ENCODE measurements at places on chromosomes 4 and X.

DNA sequence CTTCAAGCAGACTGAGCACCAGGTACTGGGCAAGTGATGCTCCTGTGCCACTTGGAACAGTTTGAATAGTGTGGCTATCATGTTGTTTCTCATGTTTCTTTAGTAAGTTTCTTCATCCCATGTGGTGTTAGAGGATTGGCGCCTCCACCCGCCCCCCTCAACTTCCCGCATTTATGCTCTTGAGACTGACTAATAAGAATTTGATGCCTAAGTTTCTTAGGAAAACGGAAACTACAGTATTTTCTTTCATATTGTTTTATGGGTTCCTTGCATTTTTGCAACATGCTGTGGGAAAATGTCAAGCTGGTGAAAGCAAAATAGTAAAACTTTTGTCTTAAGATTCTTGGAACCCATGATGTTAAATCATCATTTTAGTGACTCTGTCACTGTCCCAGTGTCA is 101.2 kb upstream of the SLC4A4 start:
- no peak for DNase-seq

DNA sequence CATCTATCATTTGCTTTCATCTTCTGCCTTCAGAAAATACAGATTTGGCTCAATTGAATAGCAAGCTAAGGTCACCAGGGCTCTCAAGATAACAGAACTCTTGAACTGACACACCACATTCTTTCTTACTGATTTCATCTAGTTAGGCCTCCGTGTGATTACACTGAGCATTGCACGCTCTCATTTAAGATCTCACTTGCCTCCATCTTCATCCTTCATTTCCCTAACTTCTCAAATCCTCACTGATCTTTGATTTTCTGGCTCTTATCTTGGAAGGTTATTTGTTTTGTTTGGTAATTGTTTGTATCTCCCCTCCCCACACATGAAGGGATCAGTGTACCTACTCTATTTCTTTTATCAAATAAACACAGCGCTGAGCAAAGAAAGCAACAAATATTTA is 47.7 kb downstream of the MANBA start:
- DNase-seq = no peak

GRCh38 chr4:155388162-155388561 is 11.4 kb upstream of the MAP9 start:
- no peak for DNase-seq

DNA sequence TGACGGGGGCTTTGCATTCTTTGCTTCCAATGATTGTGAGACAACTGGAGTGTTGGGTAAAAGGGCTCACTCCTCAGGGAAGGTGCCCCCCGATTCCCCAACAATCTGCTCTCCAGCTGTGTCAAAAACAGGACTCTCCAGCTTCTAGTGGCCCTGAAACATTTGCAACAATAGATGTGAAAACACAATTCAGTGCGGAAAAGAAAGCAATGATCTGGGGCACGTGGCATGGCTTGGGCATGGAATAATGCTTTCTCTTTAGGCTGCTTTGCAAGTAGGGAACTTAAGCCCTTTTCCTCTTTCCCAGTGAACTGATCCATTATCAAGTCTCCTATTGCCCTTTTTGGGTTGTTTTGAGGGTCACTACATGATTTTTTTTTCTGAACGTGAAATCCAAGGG is 239.9 kb downstream of the C4orf33 start:
- DNase-seq = no peak

GRCh38 chrX:48917139-48918001 is 1.5 kb downstream of the PIM2 start:
- peak; percentile 81 for DNase-seq

DNA sequence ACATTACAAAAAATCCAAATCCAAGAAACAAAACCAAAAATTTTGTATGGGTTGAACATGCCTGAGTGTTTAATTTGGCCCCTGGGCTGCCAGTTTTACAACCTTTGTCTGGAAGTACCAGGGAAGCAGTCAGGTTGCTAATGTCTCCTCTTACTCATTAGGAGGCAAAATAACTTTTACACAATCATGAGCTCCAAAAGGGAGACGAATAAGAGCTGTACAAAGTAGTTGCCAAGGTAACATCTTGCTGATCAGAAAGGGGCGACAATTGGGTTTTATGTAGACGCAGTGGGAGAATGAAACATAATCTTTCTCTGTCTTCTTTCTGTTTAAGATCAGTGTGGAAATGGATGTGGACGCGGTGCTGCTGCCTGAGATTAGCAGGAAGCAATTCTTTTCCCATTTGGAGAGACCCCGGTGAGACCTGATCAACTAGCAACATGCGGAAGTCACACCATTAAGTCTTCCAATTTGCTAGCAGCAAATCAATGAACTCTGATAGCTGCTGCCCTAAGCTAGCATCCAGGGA is 90.7 kb upstream of the IGFBP7 start:
- DNase-seq = no peak

- no peak for DNase-seq
Measured at GRCh38 chr4:601612-602558, 23.5 kb upstream of the PDE6B start.

DNA sequence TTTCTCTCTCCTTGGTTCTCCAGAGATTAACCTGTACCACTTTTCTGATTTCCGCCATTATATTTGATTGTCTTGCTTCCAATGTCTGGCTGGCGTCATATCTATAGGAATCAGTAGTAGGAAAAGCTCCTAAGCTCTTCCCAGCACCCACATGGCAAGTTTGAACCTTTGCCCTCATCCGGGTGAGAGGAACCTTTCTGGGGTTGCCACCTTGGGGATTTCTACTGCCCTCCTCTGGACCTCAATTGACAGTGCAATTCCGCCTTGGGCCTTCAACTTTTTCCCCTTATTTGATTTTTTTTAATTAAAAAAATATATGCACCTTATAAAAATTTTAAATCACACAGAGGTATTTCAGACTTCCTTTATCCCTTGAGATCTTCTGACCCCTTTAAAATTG is 2.0 kb upstream of the CXorf66 start:
- DNase-seq = no peak

DNA sequence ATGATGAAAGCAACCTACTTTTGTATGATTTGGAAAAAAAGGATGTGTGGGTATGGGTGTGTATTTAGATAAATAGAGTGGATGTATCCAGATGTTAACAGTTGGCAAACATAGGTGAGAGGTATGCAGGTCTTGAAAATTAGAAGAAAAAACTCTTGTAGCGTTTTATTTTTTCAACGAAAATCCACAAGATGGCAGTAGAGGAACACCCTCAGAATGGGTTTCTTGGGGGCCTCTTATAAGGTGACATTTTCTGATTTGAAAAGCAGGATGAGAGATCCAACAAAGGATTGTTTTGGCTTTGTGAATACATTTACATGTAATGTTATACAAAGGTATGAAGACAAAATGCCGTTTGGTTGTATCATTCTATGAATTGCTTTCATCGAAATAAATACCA is 68.3 kb downstream of the FMR1NB start:
- DNase-seq = peak; percentile 7

DNA sequence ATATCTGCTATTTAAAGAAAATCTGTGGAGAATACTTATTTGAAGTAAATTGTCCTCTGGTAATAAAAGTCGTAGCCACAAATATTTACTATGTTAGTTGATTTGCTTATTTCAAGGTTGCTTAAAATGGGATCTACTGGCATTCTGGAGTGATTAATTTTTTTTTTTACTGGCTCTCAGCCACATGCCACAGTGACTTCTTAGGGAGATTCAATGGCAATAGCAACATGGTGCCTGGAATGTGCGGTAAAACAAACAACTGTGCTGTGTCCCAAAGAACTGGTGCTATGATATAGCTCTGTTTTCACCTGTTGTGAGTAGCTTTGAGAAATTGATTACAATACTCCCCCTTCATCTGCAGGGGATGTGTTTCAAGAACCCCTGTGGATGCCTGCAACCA is 324.3 kb downstream of the GPAT3 start:
- DNase-seq = no peak

DNA sequence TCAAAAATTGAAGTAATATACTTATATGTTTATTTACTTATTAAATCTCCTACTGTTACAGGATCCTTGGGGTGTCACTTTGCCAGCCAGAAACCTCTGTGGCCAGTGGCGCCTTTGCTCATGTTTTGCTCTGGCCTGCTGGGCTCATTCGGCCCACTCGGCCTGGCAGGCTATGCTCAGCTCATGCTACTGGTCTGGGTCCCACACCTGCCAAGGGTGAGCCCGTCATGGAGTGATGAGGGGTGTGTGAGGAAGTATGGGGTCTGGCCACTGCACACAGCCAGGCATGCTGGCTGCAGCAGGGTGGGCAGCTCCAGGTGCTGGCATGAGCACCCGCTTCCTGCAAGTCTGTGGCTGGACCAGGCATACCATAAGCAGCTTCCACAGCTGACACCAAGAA is 25.1 kb downstream of the ADH7 start:
- DNase-seq = no peak

- DNase-seq = no peak
Measured at GRCh38 chr4:78748381-78748780, 27.8 kb upstream of the BMP2K start.

DNA sequence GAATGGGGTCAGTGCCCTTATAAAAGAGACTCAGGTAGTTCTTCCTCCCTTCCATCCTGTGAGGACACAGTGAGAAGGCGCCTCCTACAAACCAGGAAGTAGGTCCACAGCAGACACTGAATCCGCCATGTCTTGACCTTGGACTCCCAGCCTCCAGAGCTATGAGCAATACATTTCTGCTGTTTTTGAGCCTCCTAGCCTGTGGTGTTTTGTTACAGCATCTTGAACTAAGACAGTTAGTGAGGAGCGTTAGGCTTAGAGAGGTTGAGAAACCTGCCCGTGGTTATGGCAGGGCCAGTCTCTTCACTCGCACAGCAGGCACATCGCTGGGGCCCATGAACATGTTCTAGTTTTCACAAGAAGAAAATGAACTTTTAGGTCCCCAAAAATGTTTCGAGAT is 19.7 kb downstream of the SHROOM2 start:
- DNase-seq = no peak

- DNase-seq = no peak
Measured at GRCh38 chrX:155231163-155231562, 14.9 kb downstream of the VBP1 start.

GRCh38 chrX:115652221-115652620 is 91.2 kb downstream of the PLS3 start:
- no peak for DNase-seq

GRCh38 chrX:31333165-31333831 is 261.5 kb upstream of the FTHL17 start:
- DNase-seq = no peak

GRCh38 chr4:33063241-33063640 is 2343.1 kb downstream of the PCDH7 start:
- DNase-seq = no peak

- DNase-seq = no peak
Measured at GRCh38 chrX:100328351-100328750, 81.7 kb downstream of the PCDH19 start.

GRCh38 chr4:181272422-181272821 is 970.8 kb upstream of the TENM3 start:
- no peak for DNase-seq

GRCh38 chr4:178778496-178778895 is 1336.3 kb upstream of the AGA start:
- no peak for DNase-seq

DNA sequence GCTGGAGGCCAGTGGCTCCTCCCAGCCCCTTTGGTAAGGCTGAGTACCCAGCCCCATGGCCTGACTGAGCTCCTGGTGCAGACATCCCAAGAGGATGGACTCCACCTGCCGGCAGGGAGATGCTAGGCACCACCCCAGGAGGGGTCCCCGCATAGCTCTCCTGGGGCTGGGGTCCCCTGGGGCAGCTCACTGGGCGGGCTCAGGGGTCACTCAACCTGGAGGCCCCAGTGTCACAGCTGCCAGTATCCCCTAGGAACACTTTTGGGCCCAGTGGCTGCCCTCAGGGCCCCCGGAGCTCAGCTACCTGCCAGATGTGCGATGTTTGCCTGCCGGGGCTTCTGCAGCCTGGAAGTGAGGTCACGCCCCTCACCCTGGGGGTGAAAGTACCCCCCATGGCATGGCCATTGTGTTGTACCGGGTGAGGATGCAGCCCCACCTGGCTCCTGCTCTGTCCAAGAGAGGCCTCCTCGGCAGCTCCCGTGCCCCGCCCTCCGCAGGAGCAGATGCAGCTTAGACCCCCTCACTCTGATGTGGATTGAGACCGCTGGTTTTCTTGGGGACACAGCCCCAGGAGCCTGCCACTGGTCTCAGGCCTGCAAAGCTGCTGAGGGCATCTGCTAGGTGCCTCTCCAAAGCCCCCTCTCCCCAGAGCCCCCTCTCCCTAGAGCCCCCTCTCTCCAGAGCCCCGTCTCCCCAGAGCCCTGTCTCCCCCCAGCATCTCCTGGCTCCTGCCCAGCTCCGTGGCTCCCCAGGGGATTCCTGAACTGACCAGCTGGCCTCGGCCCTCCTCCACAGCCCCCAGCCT is 6.7 kb upstream of the HGFAC start:
- DNase-seq = no peak

DNA sequence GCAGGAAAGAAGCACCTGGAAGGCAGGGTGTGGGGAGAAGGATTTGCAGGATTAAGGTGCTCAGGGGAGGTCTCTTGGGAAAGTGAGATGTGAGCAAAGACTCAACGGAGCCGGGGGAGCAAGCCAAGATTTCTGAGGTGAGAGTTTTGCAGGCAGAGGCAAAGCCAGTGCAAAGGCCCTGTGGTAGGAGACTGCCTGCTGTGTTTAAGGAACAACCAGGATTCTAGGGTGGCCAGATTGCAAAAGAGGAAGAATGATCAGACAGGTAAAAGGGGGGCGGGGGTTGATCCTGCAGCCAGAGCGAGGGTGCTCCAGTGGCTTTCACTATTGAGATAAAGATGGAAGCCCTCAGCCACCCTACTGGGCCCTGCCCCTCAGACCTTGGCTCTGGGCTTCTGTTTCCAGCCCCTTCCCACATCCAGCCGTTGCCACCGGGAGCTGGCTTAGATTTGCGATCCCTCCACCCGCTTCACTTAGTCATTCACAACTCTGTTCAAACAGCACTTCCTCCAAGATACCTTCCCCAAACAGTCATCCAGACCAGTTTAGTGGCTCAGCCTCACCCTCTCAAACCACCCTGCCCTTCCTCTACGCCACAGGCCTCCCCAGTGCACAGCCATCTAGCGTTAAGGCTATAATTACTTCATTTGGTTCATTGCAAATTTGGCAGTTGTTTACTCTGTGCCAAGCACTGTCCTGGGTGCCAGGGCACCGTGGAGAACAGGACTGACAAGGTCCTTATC is 23.3 kb upstream of the BCOR start:
- DNase-seq = no peak

- DNase-seq = no peak
Measured at GRCh38 chrX:148070504-148070877, 89.4 kb downstream of the FMR1NB start.

- no peak for DNase-seq
Measured at GRCh38 chr4:165059386-165059785, 5.7 kb downstream of the TRIM75 start.

Data from dermis microvascular lymphatic vessel endothelial cell (primary cell).